Stimulated activated CD4-positive, alpha-beta T cell treated with anti-CD3 and anti-CD28 coated beads, Interleukin-4, amount 100 ng/mL, for 4 hours (primary cell): ENCODE measurements at places on chromosomes 13 and 19.

- DNase-seq = peak; percentile 76
Observed at GRCh38 chr19:48858984-48859710, 9.3 kb downstream of the PLEKHA4 start.

- no peak for DNase-seq
Observed at GRCh38 chr13:113204378-113204734, 4.1 kb downstream of the PCID2 start.

DNA sequence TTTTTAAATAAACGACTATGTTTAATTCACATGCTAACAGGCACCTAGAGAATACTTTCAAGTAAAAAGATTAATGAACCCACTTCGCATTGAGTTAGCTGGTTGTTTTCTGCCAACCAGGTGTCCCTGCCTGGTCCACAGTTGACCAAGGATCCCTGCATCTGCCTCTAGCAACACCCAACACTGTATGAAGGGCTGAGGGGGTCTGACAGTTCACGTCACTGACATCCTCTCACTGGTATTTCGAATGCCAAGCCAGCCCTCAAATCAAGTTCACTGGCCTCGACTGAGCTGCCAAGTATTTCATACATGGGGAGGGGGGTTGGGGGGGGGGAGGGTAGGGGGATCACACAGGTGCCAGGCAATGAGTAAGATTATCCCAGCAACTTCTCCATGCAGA is 25.4 kb downstream of the SLC25A30 start:
- no peak for DNase-seq

GRCh38 chr19:23062921-23063320 is 53.9 kb upstream of the ZNF730 start:
- no peak for DNase-seq

DNA sequence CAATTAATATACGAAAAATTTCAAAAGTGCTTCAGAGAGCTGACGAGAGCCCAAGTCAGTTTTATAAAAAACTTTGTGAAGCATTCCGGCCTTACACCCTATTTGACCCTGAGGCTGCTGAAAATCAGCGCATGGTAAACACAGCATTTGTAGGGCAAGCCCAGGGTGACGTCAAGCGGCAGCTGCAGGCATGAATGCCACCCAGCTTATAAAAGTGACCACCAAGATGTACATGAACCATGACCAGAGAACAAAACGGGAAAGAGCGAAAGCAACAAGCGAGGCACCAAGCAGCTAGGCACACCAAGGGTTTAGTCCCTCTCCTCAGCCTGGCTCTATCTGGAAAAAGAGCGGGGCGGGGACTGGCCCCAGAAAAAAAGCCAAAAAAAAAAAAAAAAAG is 6.0 kb downstream of the SIGLEC11 start:
- no peak for DNase-seq

GRCh38 chr19:41886761-41887710 is 4.1 kb downstream of the ARHGEF1 start:
- DNase-seq = peak; percentile 40

GRCh38 chr19:30692879-30693503 is 320.8 kb downstream of the ZNF536 start:
- no peak for DNase-seq
